ENCODE measurements at places on chromosomes 5 and 9.

GRCh38 chr9:77802515-77803293 lies 154.6 kb upstream of the GNA14 start:
- no peak for DNase-seq

DNA sequence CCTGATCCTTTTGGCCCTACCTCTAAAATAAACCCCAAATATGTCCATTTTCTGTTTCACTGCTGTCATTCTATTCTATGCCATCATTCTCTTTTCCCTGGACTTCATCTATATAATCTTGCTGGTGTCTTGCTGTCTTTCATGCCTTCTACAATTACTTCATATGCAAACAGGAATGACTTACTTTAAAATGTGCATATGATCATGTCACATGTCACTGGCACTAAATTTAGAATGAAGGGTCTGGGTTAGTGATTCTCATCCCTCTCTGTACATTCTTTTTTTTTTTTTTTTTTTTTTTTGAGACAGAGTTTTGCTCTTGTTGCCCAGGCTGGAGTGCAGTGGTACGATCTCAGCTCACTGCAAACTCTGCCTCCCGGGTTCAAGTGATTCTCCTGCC lies 22.9 kb downstream of the FAF2 start:
- DNase-seq, result no peak

- peak; percentile 100 for DNase-seq
Measured at GRCh38 chr9:37465249-37466036, at the start of gene ZBTB5. Gene ZBTB5, minus strand, starts transcription at chr9:37465450. Its CDS starts 22,899 bp downstream, at chr9:37442551.

DNA sequence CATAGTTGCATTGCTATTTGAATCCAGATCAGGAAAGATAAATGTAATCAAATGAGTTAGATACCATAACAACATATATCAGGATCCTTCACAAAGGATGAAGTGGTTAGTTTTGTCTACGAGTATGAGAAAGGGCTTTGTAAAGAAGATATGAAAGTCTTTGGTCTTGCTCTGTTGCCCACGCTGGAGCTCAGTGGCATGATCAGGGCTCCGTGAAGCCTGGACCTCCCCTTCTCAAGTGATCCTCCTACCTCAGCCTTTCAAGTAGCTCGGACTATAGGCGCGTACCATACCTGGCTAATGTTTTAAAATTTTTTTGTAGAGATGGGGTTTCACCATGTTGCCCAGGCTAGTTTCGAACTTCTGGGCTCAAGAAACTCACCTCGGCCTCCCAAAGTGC lies 1.8 kb downstream of the SMC5 start:
- no peak for DNase-seq

- no peak for DNase-seq
Measured at GRCh38 chr9:93682155-93682968, 106.0 kb downstream of the PHF2 start.

DNA sequence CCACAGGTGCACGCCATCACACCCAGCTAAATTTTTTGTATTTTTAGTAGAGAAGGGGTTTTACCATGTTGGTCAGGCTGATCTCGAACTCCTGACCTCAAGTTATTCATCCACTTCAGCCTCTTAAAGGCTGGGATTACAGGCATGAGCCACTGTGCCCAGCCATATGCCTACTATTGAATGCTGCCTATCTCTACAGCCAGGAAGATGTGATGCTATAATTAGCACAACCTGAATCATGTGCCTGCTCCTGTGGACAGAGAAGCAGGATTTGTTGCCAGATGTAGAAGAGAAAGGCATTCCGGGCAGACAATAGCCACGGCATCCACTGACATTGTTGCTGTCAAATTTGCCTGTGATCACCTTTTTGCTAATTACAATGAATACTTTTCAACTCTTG lies 24.4 kb upstream of the MLLT3 start:
- no peak for DNase-seq

DNA sequence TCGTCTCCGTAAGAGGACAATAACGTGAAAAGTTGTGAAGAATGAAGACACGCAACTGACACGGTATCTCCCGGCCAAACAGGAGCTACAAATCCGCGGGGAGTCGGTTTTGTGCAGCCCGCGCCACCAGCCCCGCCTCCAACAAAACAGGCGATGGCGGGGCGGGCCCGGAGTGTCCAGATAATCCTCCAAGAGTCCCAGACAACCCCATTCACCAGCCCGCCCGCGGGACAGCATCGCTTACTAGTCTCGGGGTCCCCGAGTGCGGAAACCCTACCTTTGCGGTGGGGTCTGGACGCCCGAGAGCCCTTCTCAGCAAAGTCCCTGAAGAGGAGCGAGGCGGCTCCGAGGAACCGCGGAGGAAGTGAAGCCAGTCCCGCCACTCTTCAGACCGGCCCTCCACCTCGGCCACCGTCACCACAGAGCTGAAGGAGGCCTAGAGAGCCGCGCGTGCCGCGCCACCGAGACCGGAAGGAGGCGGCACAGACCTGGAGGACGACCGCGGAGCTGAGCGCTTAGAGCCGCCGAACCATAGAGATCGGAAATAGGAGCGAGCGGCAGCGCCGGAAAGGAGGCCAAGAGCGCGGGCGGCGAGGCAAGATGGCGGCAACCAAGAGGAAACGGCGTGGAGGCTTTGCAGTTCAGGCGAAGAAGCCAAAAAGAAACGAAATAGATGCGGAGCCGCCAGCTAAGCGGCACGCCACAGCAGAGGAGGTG lies at the start of the genes BRIX1 and RAD1:
Gene BRIX1, plus strand, starts transcription at position 573 of the 717 bp plus-strand sequence. Its CDS starts 28 bp downstream, at position 601.
Gene RAD1, minus strand, starts transcription at position 366 of the 717 bp plus-strand sequence. CDS start 612 bp downstream, outside the sequence.
- DNase-seq, result peak; percentile 94

DNA sequence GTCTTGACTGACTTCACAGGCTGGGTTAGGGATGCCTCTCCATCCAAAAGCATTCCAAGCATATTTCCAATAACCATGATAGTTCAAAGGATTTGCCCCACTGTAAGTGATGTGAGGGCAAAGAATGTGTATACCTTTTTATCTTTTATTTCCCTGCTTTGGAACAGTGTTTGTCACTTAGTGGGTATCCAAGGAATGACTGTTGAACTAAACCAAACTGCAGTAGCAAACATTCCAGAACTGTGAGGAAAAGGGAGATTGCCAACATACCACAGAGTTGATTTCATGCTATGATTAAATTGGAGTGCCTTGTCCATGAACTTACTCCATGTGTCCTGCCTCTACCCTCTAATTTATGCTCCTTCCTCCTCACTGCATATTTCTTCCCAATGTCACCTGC lies 400.0 kb downstream of the KIAA0825 start:
- DNase-seq, result no peak

DNA sequence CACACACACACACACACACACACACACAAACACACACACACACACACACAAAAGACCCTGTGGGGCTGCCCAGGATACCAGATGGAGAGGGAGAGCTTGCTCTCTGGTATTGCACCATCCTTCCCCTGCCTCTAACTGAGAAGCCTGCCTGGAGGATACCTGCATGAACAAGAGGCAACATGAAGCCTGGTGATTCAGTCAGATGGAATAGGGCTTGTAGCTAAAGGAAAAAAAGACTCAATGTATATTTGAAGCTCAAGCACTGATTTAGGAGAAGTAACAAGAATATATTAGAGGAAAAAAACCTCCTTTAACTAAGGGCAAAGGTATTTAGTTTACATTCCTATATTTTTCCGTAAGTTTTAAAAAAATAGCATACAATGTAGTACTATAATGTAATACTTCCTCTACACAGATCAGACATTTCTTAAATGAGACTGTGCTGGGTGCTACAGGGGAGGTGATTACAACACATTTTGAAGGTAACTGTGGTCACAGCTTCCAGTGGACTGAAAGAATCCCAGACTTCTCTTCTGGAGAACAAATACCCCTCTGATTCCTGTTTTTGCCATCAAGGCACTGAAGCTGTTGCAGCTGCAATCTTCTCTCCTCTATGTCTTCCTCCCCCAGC lies 169.3 kb downstream of the DCP2 start:
- DNase-seq, result no peak

GRCh38 chr9:84583866-84584265 lies 85.7 kb upstream of the NTRK2 start:
- DNase-seq, result no peak

GRCh38 chr5:159906463-159906862 lies 9.8 kb upstream of the ADRA1B start:
- DNase-seq, result no peak

- DNase-seq, result no peak
Measured at GRCh38 chr5:142726188-142726731, 40.4 kb upstream of the FGF1 start.

GRCh38 chr9:130171226-130172148 lies 717 bp upstream of the NCS1 start:
- DNase-seq, result no peak

DNA sequence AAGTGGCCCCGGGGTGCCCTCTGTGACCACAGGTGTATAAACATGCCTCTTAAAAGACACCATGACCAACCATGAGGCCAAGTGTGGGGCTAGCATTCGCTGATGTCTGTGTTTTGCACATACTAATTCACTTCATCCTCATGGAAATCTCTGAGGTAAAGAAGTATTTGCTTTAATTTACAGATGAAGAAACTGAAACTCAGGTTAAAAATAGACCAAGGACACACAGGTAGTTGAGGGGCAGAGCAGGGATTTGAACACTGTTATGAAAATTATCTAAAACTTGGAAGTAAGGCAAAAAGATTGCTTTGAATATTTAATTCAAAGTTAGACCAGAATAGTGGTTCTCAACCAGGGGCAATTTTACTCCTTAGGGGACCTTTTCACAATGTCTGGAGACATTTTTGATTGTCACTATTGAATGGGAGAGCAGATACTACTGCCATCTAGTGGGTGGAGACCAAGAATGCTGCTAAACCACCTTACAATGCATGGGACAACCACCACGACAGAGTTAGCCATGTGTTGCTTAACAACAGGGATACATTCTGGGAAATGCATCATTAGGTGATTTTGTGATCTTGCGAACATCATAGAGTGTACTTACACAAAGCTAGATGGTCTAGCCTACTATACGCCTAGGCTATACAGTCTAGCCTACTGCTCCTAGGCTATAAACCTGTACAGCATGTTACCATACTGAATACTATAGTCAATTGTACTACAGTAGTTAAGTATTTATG lies 8.0 kb upstream of the FXN start:
- DNase-seq, result no peak

GRCh38 chr5:54062958-54063357 lies 247.4 kb downstream of the ARL15 start:
- no peak for DNase-seq

- DNase-seq, result no peak
Measured at GRCh38 chr5:130116462-130116861, 212.2 kb downstream of the CHSY3 start.

DNA sequence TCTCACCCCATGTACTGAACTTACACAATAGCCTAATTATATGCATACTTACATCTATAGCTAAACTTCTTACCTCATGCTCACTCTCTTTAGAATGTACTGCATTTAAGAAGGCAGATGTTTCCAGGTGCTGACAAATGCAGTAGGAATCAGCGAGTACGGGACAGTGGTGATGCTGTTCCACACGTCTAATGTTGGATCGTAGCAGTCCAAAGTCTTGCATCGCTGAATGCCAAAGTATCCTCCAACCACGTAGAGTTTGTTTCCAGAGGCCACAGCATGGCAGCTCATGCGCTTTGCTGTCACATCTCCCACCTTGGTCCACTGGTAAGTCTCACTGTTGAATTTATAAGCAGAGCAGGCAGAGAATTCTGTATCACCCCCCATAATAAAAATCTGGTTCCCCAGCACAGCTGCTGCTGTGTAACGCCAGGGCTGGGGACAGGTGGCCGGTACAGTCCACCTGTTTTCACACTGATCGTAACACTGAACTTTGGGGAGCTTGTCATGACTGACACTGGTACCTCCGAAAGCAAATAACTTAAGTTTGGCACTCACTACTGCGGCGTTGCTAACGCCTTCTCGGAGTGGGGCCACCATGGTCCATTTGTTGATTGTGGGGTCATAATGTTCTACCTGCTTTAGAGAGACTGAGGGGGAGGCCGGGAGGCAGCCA lies 5.8 kb downstream of the ENC1 start:
- DNase-seq, result no peak

DNA sequence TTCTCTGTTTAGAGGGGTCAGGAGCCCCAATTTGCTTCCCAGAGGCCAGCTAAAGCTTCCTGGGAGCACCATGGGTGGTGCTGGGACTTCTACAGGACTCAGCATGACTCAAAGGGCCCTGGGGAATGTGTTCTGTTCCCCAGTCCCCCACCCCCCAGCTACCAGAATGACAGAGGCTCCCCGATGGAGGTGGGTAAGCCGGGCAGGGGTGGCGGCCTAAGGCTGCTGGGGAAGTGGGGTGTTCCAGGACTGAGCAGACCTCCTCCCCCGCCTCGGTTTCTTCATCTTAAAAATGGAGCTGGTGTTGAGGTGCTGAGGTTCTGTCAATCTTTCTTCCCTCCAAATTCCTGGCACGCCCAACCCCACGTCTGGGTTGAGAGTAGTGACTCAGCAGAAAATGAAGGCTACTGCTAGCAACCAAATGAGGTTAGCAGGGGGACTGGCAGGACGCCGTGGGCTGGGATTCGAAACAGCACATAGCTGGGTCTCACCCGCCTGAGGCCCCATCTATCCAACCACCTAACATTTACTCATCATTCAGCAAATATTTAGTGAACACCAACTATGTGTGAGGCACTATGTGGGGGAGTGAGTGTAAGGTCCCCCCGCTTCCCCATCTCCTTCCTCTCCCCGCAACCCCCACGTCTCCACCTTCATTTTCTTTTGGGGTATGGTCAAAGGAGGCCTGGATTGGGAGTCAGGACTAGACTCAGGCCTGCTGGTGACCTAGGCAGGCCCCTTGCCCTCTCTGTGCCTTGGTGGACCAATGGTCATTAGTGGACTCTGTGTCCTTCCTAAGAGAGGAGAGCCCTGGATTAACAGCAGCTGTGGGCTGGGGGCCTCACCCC lies 50.2 kb downstream of the C9orf50 start:
- DNase-seq, result peak; percentile 30

- no peak for DNase-seq
Measured at GRCh38 chr9:89935115-89935514, 330.3 kb downstream of the GADD45G start.

GRCh38 chr9:86464242-86464641 lies 110.0 kb upstream of the TUT7 start:
- DNase-seq, result no peak

GRCh38 chr5:100749771-100750284 lies 153.3 kb downstream of the ST8SIA4 start:
- no peak for DNase-seq

DNA sequence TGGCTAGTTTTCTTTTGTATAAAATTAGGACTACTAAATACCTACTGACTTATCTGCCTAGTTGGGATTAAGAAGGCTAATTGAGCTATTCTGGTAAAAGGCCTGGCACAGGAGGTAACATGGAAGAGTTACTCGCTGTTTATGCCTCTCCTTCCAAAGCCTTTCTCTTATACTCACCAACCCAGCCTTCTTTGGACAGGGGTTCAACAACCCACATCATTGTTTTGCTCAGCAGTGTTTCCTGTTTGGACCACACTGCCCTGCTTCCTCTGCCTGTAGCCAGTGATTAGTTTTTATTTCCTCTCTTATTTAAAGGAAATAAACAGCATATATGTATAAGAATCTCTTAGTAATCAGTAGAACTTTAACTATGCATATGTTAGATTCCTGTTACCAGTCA lies 85.1 kb upstream of the TLX3 start:
- DNase-seq, result no peak

DNA sequence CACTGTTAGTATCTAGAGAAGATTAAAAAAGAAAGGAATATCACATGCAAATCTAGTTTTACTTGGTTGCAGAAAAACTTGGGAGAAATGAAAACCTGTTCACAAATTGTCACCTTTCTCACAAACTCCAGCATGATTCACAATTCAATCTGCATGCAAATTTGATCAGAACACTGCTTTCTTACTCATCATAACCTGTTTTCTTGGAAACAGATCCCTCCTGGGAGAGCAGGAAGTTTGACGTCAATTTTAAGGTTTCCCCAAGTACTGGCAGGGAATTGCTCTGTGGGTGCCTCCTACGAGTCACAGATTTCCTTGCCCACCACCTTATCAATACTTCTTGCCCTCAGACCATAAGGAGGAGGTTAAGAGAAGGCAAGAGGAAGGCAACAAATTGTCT lies 30.2 kb upstream of the HTR4 start:
- no peak for DNase-seq

GRCh38 chr5:133664422-133664821 lies 52.1 kb upstream of the FSTL4 start:
- DNase-seq, result no peak
